ENCODE measurements at places on chromosomes 6 and 20.

DNA sequence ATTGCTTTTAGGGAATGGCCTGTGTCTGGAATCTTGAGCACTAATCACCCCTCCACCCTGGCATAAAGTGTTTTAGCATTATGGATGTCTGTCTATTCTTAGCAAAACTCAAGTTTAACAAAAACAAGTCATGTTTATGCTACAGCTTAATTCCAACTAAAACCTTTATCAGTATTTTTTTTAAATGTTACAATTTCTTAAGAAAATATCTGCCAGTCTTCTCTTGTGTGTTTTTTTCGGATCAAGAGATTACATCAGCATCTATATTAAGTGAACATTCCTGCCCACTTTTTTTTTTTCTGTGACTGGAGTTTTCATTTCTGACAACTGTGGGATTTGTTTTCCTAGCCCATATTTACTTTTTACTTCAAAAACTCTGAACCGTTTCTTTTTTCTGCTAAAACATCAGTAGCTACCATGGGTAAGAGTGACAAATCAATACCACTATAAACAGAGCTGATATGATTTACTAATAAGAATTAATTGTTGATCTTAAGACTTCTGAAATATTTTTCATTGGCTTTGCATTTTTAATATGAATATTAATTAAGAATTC lies 94.3 kb downstream of the EDN1 start:
- no peak for DNase-seq

GRCh38 chr6:169500688-169501087 lies 201.1 kb downstream of the WDR27 start:
- DNase-seq, result no peak

DNA sequence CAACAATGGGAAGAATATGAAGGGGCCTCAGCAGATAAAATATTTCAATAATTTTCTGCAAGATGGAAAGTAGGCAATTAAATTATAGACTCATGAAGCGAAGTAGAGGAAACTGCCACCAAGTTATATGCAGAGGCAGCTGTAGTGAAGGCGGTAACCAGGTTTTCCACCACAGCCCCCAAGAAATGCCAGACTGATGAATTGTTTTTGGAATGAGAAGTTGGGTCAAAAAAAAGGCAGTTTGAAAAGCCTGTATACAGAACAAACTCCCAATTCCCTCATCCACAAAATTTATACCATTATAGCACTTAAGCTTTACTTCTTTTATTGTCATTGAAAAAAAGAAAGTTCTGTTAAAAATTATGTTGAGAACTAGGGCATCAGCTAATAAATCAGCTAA lies 45.3 kb downstream of the ELOVL4 start:
- DNase-seq, result no peak

DNA sequence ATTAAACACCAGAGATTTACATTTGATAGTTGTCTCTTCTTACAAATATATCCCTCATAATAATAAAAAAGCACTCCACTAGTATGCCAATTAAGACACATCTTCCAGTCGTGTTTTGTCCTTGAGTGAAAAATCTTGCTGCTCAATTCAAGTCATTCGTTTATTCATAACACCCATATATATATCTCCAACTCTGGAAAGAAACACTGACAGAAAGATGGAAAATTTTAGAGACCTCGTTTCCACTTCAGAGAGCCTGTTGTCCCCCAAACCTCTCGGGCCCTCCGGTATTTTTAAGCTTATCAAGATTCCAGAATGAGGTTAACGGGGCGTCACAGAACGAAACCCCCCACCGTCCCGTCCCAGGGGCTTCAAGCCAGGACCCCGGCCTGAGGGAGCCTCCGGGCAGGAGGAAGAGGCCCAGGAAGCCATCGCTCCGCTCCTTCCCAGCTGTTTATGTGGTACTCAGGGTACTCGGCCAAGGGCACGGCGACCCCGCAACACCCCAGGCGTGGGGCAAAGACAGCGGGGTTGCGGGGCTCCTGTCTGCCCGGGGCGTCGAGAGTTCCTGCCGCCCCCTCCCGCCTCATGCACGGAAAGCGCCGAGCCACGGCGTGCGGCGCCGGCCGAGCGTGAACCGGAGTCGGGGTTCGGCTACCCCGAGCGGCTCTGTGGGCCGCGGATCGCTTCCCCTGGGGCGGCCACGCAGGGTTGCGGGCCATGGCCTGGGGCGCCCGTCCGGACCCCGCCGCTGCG lies 623 bp upstream of the SNX9 start:
- DNase-seq, result no peak

GRCh38 chr20:41044409-41045062 lies 15.9 kb downstream of the TOP1 start:
- no peak for DNase-seq
